Amniotic stem cell (primary cell): ENCODE measurements at places on chromosomes 2 and 18.
A peak's percentile ranks its signal among the peaks of the same experiment; 100 is the strongest.

GRCh38 chr18:1361936-1362335, 457.3 kb downstream of the ADCYAP1 start:
- DNase-seq: no peak

DNA sequence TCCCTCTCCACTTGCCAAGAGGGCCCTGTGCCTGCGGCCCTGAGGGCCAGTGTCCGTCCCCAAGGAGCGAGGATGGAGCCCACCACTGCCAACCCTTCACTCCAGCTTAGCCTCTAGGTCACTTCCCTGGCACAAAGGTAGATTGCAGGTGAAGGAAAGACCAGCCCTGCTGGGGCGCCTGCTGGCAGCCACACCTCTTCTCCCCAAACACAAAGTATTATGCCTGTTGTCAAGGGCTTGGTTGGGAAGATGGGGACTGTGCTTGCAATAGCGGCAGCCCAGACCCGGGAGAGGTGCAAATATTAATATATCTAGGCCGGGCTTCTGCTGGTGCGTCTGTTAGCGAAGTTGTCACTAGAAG, 7.7 kb downstream of the KCNF1 start:
- no peak for DNase-seq

- no peak for DNase-seq
Observed at GRCh38 chr18:67183398-67183797, 333.1 kb downstream of the DSEL start.

DNA sequence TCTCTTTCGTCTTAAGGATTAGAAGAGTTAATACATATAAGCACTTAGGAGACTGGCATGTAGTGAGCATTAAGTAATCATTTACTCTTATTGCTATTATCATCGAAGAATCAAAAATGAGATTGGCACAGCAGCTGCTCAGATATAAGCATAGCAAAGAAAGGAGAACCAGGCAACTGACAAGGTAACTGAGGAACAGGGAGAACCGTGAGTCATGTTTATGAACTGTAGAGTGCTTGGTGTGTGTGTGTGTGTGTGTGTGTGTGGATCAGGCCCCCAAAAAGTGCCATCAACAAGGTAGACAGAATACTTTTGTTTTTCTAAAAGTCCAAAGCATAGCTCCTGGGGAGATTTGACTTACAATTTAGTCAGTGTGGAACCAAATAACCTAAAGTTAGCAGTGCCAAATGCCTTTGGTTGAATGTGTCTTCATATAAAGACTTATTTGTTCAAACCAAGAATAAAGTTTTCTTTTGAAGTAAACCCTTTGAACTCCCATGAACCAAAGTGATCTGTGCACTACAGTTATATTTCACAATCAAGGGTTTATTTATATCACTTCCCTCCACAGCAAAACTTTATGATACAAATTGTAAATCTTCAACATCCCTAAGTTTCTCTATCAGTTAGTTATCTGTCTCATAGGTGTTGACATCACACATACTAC, 660.6 kb downstream of the NYAP2 start:
- no peak for DNase-seq

DNA sequence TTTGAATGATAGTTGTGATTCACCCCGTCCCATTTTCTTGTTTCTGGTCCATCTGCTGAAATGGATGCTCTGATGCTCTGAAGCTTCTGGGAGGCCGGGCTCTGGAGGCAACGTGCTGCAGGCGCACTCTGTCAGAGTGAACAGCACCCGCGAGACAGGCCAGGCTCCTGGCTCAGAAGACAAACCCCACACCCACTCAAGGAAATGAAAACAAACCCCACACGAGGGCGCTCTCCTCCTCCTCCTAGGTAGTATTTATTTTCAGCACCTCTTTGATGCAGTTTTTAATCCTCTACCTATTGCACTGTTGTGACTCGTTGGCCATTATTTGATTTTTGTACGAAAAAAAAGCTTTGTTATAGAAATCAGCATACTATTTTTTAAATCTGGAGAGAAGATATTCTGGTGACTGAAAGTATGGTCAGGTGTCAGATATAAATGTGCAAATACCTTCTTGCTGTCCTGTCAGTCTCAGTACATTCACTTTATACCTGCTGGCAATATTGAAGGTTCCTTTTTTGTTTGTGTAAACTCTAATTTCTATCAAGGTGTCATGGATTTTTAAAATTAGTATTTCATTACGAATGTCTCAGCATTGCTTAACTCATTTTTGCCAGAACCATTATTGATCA, 10.3 kb upstream of the CHST10 start:
- DNase-seq: no peak

GRCh38 chr2:50611351-50611871, 420.5 kb downstream of the NRXN1 start:
- DNase-seq: no peak

- no peak for DNase-seq
Observed at GRCh38 chr2:16763493-16763899, 97.9 kb upstream of the CYRIA start.

GRCh38 chr2:45191146-45191863, 182.1 kb upstream of the SIX2 start:
- no peak for DNase-seq

DNA sequence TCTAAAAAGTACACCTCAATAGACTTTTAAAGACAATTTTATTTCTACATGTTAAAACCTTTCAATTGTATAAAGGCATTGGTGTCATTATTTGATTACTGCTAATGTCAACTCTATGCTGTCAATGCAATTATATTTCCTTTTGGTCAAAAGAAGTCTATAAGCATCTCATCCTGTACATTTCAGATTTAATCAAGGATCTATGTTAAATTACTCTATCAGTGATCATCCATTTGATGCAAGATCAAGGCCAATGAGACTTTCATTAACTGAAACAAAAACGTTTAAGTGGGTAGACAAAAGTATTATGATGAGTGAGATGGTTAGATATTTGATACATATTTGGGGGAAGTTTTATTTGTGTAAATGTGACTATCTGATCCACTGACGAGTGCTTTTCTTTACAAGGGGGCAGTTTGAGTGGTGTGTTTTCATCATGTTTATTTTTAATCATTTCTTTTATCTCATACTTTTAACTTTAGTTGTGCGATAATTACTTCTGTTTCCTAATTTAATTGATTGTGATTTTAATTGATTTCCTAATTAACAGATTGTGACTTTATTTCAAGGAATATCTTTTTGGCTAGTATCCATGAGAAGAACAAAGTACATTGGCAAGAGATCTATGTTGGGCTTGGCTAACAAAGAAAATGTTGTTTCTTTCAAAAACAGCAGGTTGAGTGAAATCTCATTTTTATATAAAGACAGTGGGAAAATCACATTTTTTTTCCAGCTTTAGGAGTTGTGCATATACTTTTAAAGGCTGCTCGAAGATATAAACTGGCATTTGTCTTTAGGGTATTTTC, 1.1 kb downstream of the ARHGAP28 start:
- DNase-seq: no peak

DNA sequence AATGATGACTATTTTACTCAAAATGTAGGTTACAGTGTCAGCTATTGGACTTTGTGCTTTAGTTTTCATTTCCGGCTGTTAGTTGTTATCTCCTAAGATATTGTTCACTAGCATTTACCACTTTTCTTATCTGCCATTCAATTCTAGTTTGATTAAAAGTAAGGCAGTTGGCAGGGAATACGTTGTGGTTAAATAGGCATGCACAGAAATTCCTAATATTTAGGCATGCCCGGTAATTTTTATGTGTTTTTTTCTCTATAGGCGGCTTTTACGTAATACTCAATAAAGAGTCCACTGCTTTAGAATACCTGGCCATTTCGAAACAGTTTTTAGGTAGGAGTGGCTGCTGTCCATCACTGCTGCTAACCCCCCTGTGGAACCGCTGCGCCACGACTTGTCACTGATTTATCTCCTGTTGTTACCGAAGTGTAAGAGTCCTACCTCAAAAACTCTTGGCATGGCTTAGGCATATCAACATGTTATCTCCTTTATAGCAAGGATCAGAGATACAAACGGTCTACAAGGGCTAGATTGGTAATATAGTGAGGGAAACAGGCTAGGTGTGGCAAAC, 39.5 kb downstream of the BABAM2 start:
- no peak for DNase-seq

GRCh38 chr2:10753156-10753555, 31.7 kb downstream of the ATP6V1C2 start:
- DNase-seq: no peak

DNA sequence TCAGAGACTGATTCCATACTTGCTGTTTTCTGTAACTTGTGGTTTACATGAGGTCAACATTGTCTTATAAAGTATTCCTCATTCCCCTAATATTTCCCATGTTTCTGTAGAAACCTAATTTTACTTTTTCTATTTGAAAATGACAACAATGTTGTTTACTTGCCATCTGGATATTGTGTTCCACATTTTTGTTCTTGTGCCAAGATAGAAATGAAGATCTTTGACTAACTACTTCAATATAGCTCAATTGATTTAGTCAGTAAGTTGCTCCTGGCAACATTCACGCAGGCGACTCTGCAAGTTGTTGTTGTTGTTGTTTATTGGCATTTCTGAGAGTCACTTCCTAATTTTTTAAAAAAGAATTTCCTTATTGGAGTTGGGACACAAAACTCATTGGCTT, 69.5 kb downstream of the CAVIN2 start:
- no peak for DNase-seq

DNA sequence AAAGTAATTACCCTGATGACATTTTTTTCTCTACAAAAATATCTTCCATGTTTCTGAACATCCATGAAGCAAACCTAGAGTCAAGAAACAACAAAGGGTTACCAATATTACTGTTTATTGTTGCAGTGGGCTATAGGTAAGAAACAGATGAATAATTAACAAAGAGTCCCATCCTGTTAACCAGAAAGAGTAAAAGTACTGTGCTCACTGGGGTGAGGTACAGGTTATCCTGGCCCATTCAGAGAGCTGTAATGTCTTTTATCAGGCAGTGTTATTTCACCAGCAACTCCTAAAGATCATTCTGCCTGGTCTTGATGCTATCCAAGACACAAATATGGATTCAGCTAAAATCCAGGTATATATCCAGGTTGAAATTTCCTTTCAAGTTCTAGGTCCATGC, 754.9 kb downstream of the SATB2 start:
- no peak for DNase-seq

DNA sequence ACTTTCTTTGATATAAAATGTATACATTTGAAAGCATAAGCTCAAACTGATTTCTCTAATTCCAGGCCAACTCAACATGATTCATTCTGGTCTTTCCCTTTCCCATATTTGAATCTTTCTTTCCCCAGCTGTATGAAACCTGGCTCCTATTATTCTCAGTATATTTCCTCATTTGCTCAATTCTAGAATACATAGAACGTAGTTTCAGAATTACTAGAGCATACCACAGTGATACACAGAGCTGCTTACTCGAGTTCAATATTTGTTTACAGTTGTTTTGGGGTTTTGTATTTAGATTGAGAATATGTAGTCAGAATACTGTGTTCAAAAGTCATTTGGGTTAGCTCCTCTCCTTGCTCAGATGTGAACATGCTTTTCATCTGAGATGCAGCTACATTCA, 43.0 kb downstream of the TNFRSF11A start:
- no peak for DNase-seq

DNA sequence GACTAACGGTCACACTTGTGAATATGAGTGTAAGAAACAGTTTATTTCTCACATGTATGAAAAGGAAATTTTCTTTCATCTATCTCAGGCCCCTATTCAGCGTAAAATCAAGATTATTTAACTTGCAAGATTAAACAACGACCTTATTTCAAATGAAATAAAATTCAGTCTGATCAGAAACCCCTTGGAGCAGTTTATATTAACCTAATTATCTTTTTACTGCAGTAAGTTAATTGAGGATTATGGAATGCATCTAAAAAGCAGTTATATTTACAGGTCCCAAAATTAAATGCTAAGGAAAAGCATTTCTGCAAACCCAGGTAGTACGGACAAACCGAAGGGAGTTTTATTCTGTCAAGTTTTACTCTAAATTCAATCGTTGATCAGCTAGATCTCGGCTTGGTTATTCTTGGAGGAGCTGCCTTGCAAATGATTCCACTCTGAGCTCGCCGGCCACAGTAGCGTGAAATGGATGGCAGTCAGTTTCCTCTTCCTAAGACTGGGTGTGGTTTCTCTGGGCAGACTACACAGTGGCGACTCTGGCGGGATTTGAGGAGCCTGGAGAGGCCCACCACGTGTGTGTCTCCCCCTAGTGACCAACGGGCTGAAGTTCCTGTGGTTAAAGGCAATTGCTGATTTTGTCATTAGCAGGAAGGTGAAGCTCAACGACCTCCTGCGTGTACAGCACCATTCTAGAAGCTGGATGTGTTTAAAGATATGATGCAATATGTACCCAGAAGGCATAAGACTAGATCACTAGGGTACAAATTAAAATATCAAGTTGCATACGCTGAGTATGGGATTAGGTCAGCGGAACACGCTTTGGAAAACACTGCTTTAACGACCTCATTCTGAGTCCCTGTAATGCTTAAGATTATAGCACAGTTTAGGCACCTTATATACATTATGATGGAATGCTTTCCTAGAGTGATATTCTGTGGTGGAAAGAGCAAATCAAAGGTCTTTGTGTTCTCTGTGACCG, 36.4 kb downstream of the PRKRA start:
- peak; percentile 85 for DNase-seq
